ENCODE measurements at places on chromosomes 7 and 10.

- no peak for DNase-seq
Measured at GRCh38 chr7:32888505-32888904, 3.1 kb downstream of the KBTBD2 start.

DNA sequence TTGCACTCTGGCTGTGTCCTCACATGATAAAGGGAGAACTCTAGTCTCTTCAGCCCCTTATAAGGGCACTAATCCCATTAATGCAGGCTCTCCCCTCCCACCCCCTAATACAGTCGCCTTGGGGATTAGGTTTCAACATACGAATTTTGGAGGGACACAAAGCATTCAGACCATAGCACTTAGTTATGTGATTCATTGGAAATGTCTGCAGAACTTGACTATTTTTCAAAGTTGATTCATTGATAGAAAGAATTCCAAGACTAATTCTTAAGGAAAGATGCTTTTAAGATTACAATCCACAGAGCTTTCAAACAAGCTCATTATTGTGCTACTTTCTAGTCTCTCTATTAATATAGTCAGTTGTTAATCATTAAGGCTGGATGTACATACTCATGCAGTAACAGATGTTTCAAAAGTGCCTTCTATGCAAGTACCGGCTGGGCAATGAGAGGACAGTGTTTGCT, 85.3 kb upstream of the RPA3 start:
- DNase-seq = no peak

DNA sequence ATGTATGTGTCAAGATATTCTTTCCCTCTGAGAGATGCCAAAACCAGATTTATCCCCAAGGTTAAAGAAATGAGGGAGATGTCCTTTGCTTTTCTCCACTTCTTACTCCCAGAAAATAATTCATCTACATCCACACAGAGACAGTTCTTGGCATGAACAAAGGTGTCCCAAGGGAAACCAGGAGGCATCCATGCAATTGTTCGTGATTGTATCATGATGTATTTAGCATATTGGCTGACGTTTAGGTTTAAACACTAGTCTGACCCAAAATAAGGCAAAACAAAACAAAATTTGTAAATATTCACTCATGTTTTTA, 223.9 kb downstream of the C7orf25 start:
- no peak for DNase-seq

DNA sequence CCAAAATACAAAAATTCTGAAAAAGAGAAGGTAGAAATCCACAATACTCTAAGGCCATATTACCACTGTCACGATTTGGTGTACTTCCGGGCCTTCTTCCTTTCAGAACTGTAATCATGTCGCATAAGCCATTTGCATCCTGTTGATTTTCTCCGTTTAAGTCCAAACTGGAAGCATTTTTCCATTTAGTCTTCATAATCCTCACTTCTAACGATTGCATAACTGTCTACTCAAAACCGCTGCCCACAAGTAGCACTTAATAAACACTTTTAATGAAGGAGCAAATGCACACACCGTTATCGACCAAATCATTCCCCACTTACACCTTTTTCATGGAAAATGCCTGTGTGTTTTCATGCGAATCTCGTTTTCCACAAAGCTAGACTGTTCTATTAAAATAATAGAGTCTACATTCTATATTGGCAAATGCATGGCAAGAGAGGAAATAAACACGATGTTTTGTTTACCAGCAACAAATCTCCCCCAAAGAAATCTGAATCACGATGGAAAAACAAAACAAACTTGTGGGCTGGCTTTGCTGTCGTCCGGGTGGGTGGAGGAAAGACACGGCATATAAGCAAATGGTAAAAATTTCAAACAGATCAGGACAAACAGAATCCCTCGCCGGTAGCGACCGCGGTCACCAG, 1.0 kb downstream of the ATE1 start:
- no peak for DNase-seq

DNA sequence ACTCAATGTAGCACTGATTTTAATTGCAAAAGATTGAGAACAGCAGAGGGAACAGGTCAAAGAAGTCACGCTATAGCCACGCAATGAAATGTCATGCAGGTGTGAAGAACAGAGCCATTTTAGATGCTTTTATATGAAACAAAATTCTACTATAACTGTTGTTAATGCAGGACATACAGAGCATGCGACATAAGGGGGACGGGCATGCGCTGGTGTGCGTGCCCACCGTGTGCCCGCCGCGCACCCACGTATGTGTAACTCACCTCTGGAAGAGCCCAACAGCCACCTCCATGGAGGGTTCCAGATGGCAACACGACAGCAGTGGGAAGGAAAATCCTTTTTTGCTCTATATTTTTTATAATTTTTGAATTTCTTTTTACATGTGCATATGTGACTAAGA, 410.0 kb upstream of the RNF32 start:
- no peak for DNase-seq

DNA sequence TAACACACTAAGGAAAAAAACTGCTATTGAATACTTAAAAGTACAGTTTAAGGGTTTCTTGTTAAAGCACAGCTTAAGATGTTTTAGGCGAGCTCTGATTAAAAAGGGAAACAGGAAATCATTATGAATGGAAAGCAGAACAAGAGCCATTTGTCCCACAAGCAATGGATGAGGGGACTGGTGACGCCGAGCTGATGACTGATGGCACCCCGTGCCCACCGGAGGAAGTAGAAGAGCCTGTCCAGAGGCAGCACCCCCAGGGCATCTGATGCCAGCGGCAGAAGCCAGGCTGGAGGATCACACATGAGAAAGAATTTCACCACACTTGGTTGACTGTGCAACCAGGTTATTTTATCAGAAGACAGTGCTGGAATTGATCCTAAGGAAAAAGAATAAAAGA, 15.0 kb upstream of the INSIG1 start:
- no peak for DNase-seq
